ENCODE measurements at places on chromosomes 2 and 18.

GRCh38 chr18:50751947-50752346 lies 67.9 kb downstream of the MRO start:
- DNase-seq: no peak

- DNase-seq: no peak
These were observed 244.8 kb upstream of the SLC14A2 start for GRCh38 chr18:45370255-45371010.

DNA sequence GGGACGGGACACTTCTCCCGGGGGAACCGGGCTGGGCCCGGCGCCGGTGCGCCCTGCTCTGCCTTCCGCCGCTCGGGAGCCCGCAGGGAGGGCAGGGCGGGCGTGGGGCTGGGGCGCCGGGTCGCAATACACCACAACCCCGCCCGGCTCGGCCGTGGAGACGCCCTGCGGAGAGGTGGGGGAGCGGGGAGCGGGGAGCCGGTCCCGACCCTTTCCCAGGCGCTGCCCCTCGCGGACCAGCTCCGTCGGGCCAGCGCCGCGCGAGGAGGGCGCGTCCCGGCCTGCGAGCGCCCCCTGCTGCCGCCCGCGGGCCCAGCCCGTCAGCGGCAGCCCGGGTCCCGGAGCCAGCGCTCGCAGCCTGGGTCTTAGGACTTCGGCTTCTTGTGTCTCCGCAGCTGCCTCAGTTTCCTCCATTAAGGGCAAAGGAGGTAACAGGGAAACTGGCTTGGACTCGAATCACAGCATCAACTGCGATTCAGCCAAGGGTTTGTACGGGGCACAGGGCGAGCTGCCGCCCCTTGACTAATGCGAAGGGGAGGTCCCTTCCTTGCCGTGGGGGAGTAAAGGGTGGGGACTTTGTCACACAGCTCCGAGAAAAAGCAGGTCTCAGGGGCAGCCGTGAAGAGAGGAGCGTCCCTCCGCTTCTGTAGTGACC lies 635 bp upstream of the ADRA2B start:
- DNase-seq: peak; percentile 51

- DNase-seq: no peak
These were observed 108.6 kb upstream of the CCDC150 start for GRCh38 chr2:196530910-196531309.

DNA sequence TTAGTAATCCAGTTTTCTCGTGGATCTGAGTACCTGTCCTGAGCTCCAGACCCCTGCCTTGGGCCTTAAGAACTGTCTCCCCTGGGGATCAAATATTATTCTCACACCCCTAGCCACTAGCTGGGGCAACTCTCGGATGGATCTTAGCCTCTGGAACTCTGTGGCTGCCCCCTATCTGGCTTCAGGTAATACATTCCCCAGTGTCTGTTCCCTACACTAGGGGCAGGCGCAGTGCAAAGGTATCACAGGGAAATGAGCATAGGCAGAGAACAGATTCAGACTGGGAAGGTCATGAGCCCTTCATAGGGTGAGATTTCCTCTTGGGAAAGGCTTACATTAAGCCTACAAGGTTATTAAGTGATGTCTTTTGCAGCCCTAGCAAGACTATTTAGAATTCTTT lies 11.2 kb upstream of the SIX2 start:
- DNase-seq: no peak

- no peak for DNase-seq
These were observed 36.1 kb upstream of the GPR17 start for GRCh38 chr2:127609818-127610217.

DNA sequence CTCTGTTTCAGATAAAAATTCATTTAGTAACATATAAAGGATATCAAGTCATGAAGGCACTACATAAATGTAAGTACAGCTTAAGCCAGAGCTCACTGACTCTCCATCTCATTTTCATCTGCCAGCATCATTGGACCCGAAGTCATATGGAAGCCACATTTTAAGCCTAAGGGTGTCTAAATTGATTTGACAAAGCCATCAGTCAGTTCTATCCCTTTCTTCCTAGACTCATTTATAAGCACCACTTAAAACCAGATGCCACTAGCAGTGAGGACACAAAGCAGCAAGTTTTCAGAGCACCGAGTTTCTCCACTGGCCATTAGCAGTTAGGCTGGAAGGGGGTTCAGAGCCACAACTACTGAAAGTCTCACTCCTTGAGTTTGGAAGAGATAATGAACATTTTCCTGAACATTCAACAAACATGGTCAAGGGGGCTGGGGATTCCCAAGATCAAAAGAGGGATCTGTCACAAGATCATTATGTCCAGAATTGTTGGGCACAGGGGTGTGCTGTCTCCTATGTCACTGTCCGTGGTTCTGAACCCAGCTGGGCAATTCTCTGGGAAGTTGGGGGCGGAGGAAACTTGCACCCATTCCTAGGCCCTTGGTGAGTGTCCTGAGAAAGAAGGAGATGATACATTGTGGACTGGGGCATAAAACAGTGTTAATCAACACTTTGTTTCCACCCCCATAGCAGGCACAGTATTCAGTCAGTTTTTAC lies 158.5 kb upstream of the LMAN1 start:
- no peak for DNase-seq

DNA sequence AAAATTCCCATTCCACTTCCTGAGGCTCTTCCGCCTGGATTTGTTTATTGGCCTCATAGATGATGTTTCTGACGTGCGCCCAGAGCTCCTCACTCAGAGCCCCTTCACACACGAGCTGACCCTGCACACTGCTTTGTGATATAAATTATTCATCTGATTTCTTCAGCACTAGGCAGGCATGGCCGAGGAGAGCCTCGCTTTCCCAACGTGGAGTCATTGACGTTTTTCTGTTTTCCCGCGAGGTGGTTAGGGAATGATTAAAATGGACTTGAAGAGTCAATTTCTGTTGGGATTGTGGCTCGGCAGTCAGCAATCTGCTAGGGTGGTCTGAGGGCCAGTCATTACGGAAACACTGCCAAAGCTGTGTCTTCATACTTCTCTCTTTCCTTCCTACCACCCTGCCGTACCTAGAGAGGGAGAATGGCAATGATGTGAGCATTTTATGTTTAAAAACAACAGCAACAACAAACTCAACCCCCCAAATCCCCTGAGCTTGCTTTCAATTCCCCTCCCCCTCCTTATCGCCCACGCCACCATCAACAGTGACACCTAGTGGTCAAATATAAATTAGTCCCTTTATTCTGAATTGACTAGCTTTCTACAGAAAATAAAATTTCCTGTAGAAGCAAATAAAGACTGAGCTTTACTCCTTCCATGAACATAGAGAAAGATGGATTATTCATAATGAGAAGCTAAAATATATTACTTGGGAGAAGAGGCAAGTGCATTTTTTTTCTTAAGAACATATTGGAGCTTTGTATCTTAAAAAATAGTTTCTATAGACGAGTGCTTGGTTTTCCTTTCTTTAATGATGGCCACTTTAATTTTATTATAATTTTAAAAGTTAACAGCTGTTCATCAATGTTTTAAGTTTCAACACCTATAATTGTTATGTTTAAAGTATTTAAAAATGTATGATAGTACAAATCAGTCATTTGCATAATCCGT lies 285.1 kb downstream of the MTX2 start:
- no peak for DNase-seq

DNA sequence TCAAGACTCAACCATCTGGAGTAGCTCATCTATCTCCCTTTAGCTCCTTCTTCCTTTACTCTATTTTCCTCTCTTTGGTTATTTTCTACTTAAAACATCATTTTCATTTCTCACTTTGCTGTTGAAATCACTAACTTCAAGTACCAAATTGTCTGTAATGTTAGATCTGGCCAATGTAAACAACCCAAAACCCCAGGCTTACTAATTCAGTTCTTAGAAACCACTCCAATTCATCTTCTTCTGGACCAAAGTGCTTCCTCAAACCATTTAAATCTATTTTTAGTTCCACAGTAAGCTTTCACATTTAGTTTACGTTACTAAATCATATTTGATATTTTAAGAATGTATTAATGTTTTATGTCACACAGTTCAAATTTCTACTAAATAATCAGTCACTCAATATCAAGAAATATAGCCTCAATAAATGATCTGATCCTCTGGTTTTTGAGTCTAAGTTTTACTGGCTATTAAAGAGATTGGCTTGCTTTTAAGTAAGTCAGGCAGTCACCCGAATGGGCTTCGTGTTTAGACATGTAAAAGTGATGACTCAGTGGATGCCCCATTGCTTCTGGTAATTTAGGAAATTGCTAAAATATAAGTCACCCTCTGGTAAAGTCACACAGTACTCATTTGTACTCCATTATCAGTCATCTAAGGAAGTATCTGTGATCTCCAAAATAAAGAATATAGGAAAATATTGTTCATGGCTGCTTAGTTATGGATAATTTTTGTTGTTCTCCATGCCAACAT lies 527.2 kb upstream of the SOX11 start:
- no peak for DNase-seq

DNA sequence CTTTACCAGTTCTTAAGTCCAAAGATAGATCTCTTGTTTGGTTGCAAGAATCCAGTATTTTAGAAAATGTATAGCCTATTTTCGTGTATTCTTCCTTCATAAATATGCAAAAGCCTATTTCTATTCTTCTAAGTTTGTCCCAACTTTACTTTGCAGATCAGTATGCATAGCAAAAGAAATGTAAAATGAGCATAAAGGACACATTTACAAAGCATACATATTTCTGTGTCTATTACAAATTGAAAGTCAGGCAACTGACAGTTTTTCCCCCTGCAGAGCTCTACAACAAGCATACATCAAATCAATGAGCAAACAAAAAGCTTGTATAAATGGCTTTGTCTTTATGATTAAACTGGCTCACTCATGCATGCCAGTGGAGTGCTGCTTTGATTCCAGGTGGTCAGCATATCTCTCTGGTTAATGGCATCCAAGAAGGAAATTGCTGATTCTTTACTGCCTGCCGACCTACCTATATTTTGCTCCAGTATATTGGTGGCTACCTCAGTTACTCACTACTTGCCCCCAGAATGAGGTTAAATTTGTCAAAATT lies 10.0 kb upstream of the VPS54 start:
- no peak for DNase-seq

GRCh38 chr18:62877411-62878221 lies 162.3 kb downstream of the PHLPP1 start:
- no peak for DNase-seq

DNA sequence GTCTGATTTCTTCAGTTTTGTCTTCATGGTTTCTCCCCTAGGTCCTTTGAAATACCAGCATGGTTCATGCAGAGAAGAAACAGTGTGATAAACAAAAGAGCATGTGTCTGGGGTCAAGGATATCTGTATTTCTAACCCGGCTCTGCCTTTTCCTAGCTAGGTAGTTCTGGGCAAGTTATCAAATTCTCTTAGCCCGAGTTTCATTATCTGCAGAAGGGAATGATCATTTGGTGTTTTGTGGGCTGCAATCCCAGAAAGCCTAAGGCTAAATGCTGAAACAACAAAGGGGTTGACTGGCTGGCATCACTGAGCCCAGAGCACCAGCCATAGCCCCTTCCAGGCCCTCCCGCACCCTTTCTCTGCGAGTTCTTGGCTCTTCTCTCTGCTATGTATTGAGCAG lies 51.7 kb upstream of the DAPL1 start:
- DNase-seq: no peak

DNA sequence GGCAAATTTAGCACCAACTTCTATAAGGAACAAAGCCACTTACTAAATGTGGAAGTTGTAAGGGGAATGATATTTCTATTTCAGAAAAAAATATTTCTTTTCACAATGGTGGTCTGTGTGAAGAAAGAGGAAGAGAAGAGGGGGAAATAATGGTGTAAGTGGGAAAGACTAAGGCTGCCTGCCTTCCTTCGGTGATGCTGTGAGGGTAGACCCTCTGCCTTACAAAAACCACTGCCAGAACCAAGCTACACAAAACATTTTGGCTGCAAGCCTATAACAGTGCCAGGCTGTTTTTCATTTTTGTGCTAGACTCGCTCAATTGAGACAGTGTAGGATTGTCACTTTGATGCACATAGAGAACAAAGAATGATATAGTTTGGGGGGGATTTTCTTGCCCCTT lies 286.6 kb downstream of the ZEB2 start:
- no peak for DNase-seq

DNA sequence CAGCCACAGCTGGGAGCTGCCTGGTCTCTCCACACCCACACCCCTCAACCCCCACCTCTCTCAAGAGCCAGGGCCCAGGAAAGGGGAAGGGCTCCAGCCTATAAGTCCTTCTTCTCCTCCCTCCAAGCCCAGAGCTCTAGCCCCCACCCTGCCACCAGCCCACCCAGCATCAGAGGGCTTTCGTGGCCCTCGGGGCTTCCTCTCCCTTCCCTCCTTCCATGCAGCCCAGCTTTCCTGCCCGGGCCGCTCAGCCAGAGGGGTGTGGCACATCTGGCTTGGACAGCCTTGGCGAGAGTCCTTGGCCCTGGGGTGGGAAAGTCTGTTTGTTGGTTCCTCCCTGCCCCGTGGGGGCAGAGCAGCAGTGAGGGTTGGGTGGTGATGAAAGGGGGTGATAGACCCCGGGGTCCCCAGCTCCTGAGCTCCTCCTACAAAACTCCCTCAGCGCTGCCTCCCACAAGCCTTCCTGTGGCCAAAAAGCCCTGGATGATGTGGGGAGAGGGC lies 7.0 kb downstream of the TNS1 start:
- DNase-seq: no peak
